ENCODE measurements at places on chromosomes 6 and 20.
A peak's percentile ranks its signal among the peaks of the same experiment; 100 is the strongest.

DNA sequence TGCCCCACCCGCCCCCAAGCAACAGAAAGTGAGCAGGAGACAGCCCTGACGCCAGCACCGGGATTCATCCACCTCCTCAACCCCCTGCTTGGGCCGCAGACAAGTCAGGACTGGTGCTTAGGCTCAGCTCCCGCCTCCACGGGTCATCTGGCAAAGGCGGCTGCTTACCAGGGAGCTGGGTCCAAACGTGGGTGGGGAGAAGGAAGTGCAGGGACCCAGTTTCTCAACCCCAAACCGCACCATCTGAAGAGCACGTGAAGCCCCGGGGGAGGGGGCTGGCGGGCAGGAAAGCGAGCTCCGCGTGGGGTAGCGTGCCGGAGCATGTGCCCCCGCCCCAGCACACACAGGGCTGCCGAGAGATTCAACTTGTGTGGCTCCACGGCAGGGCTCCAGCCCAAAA is 87.2 kb downstream of the BMP7 start:
- H3K27me3 ChIP-seq, result peaks cover 5% of the 10 kb centered on the region
- no peak for DNase-seq
- peak overlapping the region; percentile 27 for H3K4me3 ChIP-seq
- H3K36me3 ChIP-seq, result no peaks in the 10 kb centered on the region
- H3K27ac ChIP-seq, result no peak overlapping the region

GRCh38 chr20:50144362-50144761 is 9.2 kb downstream of the PEDS1 start:
- no peaks in the 10 kb centered on the region for H3K27me3 ChIP-seq
- DNase-seq, result peak; percentile 86
- peaks cover 41% of the 10 kb centered on the region for H3K36me3 ChIP-seq
- no peak overlapping the region for H3K4me3 ChIP-seq
- H3K27ac ChIP-seq, result peak overlapping the region; percentile 82
- H3K4me1 ChIP-seq, result peaks cover 97% of the 10 kb centered on the region

- no peaks in the 10 kb centered on the region for H3K4me1 ChIP-seq
- H3K27me3 ChIP-seq, result no peaks in the 10 kb centered on the region
- H3K4me3 ChIP-seq, result no peak overlapping the region
- no peak for DNase-seq
These were observed 200.5 kb downstream of the PTPRK start for GRCh38 chr6:128319946-128320345.

DNA sequence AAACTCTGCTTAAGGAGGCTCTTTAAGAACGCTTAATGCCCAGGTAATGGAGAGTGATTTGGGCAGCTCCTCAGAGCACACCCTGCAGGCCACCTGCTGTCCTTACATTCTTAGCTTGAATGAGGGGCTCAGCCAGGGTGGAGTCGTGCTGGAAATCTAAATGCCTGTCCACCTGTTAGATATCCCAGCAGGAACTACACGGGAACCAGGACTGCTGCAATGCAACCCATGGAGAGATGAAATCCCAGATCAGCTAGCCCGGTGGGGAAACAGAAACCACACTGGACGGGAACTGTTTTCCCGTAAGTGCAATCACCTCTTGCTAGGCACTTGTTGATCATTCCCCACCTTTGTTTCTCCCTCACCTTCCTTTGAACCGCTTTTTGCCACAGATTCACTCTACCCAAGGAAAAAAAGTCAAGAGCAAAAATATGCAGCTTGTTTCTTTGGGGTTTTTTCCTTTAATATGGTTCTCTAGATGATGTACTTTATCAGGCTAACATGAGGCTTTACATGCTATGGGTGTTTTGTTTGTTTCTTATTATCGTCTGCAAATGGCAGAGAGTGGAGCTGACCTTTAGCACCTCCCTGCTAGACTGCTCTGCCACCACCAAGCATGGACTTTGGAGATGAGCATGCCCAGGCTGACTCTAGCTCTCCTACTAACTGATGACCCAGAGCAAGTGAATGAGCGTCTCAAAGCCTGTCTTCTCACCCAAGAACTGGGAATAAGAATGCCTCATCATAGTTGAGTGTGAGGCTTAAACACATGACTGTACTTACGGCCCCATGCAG is 125.9 kb upstream of the TNFAIP3 start:
- no peaks in the 10 kb centered on the region for H3K36me3 ChIP-seq
- H3K27me3 ChIP-seq, result no peaks in the 10 kb centered on the region
- H3K27ac ChIP-seq, result no peak overlapping the region
- no peak for DNase-seq
- H3K4me1 ChIP-seq, result no peaks in the 10 kb centered on the region
- H3K4me3 ChIP-seq, result no peak overlapping the region

DNA sequence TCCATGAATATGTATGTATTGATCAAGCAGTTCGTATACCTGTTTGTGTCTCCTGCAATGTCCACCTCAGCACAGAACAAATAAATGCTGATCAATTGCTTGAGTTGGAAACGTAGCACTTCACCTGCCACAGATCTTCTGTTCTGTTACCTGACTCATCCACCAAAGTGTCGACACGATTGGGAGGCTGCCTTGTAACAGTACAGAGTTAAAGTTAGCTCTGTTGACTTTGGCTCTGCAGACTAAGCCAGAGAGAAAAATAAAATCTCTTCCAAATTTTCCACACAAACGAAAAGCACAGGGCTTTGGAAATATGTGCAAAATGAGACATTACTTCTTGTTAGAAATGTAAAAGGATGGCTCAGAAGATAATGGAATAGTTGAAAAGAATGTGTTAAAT is 245.4 kb downstream of the NRN1 start:
- H3K27me3 ChIP-seq, result no peaks in the 10 kb centered on the region
- H3K4me1 ChIP-seq, result peaks cover 6% of the 10 kb centered on the region
- H3K4me3 ChIP-seq, result no peak overlapping the region
- no peak overlapping the region for H3K27ac ChIP-seq
- peak; percentile 11 for DNase-seq
- no peaks in the 10 kb centered on the region for H3K36me3 ChIP-seq

- H3K4me1 ChIP-seq, result no peaks in the 10 kb centered on the region
- no peaks in the 10 kb centered on the region for H3K27me3 ChIP-seq
- no peak overlapping the region for H3K4me3 ChIP-seq
- no peaks in the 10 kb centered on the region for H3K36me3 ChIP-seq
These were observed 395.2 kb downstream of the BCKDHB start for GRCh38 chr6:80501636-80502035.

- no peak overlapping the region for H3K27ac ChIP-seq
- no peaks in the 10 kb centered on the region for H3K36me3 ChIP-seq
- no peaks in the 10 kb centered on the region for H3K27me3 ChIP-seq
- H3K4me1 ChIP-seq, result no peaks in the 10 kb centered on the region
- DNase-seq, result no peak
These were observed 221.3 kb upstream of the SUPT3H start for GRCh38 chr6:45599053-45599452.
